ENCODE measurements at places on chromosomes 1 and 21.

GRCh38 chr1:8903908-8904650, 25.6 kb upstream of the ENO1 start:
- DNase-seq, result no peak

- DNase-seq, result no peak
These were observed 534.2 kb downstream of the LTN1 start for GRCh38 chr21:28458446-28458845.

- DNase-seq, result no peak
These were observed 35.1 kb downstream of the PIGM start for GRCh38 chr1:159996653-159997052.

GRCh38 chr1:109493227-109493626, 667 bp upstream of the CYB561D1 start:
- no peak for DNase-seq

DNA sequence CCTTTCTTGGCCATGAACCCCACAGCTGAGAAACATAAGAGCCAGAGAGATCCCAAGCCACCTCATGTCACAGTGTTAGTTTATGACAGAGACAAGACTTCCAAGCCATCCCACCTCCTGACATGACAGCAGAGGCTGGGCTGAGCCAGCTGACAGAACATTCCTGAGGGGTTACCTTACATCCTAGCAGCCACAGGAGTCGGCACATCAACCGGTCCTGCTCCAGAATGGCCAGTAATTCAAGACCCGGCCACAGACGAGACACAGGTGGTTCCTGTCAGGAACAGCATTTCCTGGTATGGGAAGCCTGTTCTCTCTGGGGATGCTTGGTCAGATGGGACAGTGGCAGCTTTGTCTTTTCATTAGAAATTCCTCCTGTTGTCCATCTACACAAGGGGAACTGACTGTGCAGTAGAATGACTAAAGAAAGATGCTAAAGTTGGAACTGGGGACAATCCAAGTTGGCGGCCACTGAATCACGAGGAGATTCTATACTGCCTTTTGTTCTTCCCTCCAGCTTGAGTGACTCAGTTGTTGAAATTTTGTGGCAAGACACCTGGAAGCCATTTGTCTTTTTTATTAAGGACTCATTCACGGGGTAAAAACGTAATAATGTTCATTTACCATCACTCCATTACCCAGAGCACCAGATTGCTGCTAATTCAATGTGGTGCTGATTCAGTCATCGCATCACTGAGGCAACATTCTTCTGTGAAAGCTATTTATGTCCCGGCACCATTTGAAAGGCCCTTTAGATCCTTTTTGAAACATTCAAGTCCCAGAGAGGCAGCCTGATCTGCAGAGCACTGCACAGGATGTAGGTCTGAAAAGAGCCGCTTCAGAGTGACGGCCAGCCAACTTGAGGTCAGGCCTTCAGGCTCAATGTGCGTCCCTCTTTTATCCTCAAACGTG, 37.2 kb upstream of the NPL start:
- DNase-seq, result no peak

GRCh38 chr1:171081314-171081753, 9.4 kb upstream of the FMO3 start:
- no peak for DNase-seq

DNA sequence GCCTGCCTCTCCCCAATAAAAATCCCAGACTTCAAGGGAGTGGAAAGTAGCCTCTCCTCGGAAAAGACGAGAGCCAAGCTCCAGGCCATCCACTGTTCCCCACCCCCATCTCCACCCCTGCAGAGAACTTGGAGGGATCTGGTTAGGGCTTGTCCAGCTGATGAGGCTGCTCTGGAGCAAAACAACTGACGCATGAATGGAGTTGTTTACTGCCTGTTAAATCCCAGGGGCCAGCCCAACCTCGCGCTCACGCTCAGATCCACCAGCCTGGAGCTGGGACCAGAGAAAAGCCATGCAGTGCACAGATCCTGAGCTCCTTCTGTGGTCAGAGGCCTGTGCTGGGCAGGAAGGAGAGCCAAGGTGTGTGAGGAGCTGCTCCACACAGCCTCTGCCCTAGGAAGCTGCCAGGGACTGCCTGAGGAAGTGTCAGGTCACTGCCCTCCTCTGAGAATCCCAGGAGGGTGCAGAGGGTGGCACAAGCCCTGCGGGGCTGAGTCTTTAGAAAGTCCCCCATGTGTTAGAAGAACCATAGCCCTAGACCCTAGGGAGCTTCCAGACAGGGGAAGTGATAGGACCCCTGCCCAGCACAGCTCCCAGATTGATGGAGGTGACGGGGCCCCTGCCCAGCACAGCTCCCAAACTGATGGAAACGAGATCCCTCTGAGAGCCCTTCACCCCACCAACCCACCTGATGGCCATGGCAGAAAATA, 109.0 kb upstream of the IPO9 start:
- no peak for DNase-seq

- no peak for DNase-seq
These were observed 66.3 kb upstream of the KIF1B start for GRCh38 chr1:10143961-10144485.

- no peak for DNase-seq
These were observed 3.6 kb downstream of the AKR1A1 start for GRCh38 chr1:45554198-45554597.

DNA sequence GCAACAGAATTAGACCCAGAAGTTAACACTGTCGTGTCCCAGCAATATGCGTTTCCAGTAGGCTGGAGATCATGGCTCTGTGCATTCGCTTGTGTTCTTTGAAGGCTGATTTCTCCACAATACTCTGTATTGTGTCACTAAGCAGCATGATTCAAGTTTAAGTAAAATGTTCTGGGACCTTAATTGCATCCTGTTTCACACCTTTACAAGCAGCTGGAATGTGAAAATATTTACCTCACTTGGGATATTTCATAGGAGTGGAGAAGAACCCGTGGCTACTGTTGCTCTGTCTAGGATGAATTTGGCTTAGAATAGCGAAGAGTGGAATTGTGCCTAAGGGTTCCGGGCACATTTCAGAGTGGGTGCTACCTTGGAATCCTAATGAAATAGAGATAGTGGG, 6.3 kb downstream of the PTGFRN start:
- DNase-seq, result no peak

DNA sequence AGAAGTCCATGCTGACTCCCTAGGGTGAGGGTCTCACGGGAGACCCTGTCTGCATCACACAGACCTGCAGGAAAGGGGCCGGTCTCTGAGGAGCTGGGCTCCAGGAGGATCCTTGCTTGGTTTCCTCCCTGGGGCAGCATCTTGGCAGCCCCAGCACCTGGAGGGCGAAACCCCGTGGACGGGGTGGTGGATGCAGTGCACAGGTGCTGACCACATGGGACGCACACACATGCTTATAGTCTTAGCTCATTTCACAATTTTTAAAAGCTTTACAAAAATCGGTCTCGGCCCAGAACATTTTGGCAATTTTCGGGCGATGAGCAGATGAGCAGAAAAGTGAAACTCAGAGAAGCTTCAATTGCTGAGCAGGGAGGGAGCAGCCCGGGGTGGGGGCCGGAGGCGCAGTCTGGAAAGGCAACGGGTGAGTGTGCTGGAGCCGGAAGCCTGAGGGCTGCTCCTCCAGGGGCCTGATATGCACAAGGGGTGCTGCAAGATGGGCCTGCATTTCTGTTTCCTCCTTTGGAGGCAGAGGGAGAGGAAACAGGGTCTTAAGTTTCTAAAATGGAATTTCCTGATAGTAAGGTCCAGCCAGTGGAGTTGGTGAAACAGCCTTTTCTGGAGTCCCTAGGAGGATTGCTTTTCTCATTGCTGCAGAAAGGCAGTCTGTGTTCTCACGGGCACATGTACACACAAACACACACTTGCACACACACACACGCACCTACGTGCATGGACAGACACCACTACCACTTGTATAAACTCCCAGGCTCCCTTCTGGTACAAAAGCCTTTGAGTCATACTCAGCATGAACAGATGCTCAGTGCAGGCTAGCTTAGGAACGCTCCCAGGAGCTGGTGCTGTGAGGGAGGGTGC, 60.6 kb downstream of the SCCPDH start:
- DNase-seq, result no peak

- DNase-seq, result no peak
These were observed 4.0 kb upstream of the SSR2 start for GRCh38 chr1:156024801-156025200.

GRCh38 chr1:43121256-43121900, 50.7 kb downstream of the EBNA1BP2 start:
- no peak for DNase-seq

DNA sequence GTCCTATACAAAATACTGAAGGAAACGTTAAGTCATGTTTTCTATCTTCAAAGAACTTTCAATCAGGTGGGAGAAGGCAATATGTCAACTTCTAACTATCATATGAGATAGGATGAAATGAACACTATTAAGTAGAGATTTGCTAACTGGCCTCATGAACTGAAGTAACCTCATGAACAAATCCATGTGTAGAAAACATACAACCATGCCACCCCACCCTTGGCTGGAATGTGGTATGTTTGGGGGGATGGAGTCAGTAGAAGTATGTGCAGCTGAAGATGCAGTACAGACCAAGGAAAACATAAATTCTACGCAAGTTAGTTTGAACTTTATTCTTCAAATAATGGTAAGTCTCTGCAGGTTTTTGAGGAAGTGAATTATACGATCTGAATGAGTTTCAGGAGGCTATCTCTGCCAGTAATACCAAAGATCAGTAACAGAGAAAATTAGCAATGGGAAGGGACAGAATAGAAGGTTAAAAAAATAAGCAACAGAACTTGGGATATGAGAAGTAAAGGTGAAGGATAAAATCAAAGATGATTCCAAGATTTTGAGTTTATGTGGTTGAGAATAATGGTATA, 4.5 kb downstream of the TRMT1L start:
- no peak for DNase-seq

- DNase-seq, result no peak
These were observed 165.8 kb downstream of the GIPC2 start for GRCh38 chr1:78211483-78212092.

GRCh38 chr1:213492161-213493041, 441.4 kb downstream of the RPS6KC1 start:
- no peak for DNase-seq

DNA sequence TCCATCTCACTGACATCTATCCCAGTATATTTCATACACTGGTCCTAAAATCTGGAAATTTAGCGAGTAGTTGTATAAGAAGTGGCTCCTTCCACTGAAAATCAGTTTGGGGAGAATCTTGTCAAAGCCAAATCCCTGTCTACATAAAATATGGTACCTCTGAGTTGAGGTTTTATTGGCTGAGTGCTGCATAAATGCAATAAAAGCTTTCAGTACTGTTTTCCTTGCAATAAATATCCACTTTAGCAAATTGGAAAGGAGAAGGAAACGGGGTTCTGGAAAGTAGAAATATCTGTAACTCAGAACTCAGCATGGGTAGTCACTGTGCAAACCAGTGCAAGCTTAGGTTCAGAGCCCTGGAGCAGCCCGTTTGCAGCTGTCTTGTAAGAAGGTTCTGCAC, 580.2 kb downstream of the SMYD3 start:
- DNase-seq, result no peak

DNA sequence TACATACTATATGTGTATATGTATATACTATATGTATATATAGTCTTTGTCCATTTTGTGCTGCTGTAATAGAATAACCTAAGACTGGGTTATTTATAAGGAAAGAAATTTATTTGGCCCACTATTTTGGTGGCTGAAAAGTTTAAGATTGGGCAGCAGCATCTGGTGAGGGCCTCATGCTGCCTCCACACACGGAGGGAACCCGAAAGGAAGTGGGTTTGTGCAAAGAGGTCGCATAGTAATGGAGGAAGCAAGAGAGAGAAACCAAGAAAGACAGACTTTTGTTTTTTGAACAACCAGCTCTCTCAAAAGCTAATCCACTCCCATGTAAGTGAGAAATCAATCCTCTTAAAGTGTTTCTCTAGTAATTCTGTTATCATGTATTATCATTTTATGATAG, 1147.3 kb downstream of the NCAM2 start:
- DNase-seq, result no peak
